ENCODE measurements at places on chromosomes 6 and 20. TPM values are rescaled to one million over a fixed set of nuclear protein-coding genes. Genes with fewer than 3 reads are reported as not detected.

- H3K4me1 ChIP-seq: no peaks in the 10 kb centered on the region
- H3K4me3 ChIP-seq: no peak overlapping the region
- no peak for DNase-seq
- H3K27me3 ChIP-seq: no peaks in the 10 kb centered on the region
- 0 out of 2 replicates have a peak, but pooled peaks cover 1% of the 10 kb centered on the region for H3K36me3 ChIP-seq
These were observed 39.9 kb downstream of the AFDN start for GRCh38 chr6:167866642-167867041.

- no peak overlapping the region for H3K27ac ChIP-seq
- H3K27me3 ChIP-seq: no peaks in the 10 kb centered on the region
- H3K36me3 ChIP-seq: no peaks in the 10 kb centered on the region
These were observed 239.0 kb upstream of the KCNQ5 start for GRCh38 chr6:72382602-72383529.

DNA sequence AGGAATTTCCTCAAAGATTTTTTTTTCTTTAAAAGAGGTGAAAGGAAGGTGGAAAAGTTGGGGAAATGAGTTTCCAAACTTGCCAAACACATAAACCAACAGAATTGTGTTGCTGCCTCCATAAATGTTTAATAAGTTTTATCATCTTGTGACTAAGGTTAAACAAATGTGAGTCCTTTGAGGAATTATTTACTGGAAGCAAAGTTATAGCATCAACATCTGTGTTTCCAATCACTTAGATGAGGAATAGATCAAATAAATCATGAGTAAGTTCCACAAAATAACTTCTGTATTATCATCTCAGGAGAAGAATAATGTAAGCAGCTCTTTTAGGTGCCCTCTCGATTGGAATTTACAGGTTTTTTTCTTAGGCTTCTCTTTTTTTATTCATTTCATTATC is 20.5 kb downstream of the TSHZ2 start:
- H3K27ac ChIP-seq: no peak overlapping the region
- no peak overlapping the region for H3K4me3 ChIP-seq
- no peaks in the 10 kb centered on the region for H3K4me1 ChIP-seq

GRCh38 chr6:41596807-41597206 is 41.5 kb upstream of the MDFI start:
- H3K27me3 ChIP-seq: no peaks in the 10 kb centered on the region
- no peak for DNase-seq
- no peaks in the 10 kb centered on the region for H3K4me1 ChIP-seq
- no peak overlapping the region for H3K27ac ChIP-seq

GRCh38 chr20:46709055-46709458 is 392 bp upstream of the SLC2A10 start:
- H3K27me3 ChIP-seq: no peaks in the 10 kb centered on the region
- peak overlapping the region; percentile 89 for H3K27ac ChIP-seq
- peaks cover 19% of the 10 kb centered on the region for H3K4me1 ChIP-seq
- peaks cover 4% of the 10 kb centered on the region for H3K36me3 ChIP-seq
- DNase-seq: no peak

DNA sequence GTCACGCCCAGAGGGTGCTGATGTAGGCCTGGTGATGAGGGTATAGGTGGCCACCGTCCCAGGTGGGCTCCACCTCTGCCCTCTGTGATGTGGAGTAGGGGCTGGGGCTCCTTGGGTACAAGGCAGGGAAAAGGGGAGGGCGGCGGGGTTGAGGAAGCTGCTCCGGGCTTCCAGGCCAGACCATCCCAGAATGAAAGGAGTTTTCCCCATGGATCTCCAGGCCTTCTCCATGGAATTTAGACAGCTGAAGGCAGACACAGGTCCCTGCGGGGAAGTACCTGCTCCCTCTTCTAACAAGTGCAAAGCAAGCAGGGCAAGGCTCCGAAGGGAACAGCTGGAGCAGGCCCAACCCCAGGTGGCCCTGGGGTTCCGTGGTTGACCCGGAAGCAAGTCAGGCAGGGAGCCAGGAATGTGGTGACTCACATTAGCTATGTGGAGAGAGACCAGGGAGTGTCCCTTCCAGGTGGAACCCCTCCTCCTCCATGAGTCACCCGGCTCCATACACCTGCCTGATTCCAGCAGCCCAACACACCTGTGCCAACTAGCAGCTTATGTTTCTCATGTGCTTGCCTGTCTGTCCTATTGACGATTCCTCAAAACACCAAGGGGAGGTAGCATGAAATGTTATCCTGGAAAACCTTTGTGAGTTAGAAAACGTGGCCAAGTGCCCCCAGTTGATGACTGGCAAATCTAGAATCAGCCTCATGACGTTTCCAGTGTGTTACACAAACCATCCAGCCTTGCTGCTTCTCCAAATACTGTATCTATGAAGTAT is 59.7 kb upstream of the SNX9 start:
- DNase-seq: peak; percentile 65
- no peaks in the 10 kb centered on the region for H3K27me3 ChIP-seq
- no peak overlapping the region for H3K4me3 ChIP-seq
- no peaks in the 10 kb centered on the region for H3K36me3 ChIP-seq
- peaks cover 32% of the 10 kb centered on the region for H3K4me1 ChIP-seq
- H3K27ac ChIP-seq: peak overlapping the region; percentile 74

- H3K4me3 ChIP-seq: no peak overlapping the region
- peaks cover 2% of the 10 kb centered on the region for H3K4me1 ChIP-seq
- peak; percentile 59 for DNase-seq
- no peak overlapping the region for H3K27ac ChIP-seq
- no peaks in the 10 kb centered on the region for H3K36me3 ChIP-seq
These were observed 404.4 kb downstream of the GJA1 start for GRCh38 chr6:121839896-121840295.

- H3K27ac ChIP-seq: no peak overlapping the region
- no peaks in the 10 kb centered on the region for H3K27me3 ChIP-seq
- H3K36me3 ChIP-seq: no peaks in the 10 kb centered on the region
- no peak for DNase-seq
- H3K4me1 ChIP-seq: no peaks in the 10 kb centered on the region
These were observed 860.5 kb downstream of the TBC1D32 start for GRCh38 chr6:120473804-120474203.

DNA sequence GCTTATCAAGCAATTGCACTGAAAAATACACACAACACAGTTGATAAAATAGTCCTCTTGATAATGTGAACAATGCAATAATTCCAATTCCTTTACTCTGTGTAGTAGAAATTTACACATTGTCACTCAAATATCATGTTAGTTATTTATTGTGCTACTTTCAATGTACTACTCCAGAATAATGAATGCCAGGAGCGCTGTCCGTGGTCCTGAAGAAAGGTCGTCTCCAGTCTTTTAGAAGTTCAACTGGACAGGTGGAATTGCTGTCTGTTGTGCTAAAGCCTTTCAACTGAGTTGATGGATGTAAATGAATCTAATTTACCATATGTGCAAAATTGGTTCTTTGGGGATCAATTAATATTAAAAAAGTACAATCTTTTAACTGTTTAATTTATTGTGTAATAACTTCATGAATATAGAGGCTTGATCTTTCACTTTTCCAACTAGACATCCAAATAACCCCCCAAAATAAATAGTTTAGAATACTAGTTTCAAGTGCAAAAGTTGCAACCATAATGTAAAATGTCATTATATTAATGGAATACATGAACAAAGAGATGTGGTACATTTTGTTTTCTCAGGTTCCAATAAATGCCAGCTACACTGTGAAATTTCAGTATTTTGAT is 3.2 kb downstream of the GRIK2 start:
- H3K4me3 ChIP-seq: no peak overlapping the region
- no peaks in the 10 kb centered on the region for H3K36me3 ChIP-seq
- peak; percentile 64 for DNase-seq
- no peaks in the 10 kb centered on the region for H3K27me3 ChIP-seq

GRCh38 chr6:6368040-6368683 is 47.7 kb upstream of the F13A1 start:
- no peak overlapping the region for H3K27ac ChIP-seq
- no peaks in the 10 kb centered on the region for H3K36me3 ChIP-seq

DNA sequence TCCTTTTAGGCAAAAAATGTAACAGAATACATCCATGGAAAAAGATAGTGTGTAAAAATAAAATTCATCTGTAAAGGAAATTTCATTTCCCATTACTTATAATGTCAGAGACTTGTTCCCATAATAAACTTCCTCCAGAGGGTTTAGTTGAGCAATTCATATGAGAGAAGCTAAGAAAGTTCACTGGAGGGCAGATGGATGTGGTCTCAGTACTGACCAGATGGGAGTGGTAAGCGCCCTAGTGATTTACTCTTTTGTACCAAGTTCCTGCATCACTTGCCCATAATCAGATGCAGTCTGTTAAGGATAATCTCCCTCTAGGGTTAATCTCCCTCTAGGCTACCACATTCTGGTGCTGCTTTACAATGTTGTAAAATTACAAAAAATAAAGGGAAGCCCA is 61.7 kb downstream of the ESF1 start:
- no peak overlapping the region for H3K27ac ChIP-seq
- peaks cover 9% of the 10 kb centered on the region for H3K36me3 ChIP-seq
- H3K4me3 ChIP-seq: no peak overlapping the region
- no peaks in the 10 kb centered on the region for H3K27me3 ChIP-seq
- H3K4me1 ChIP-seq: no peaks in the 10 kb centered on the region
- DNase-seq: no peak

GRCh38 chr6:158064725-158065251 is 83.1 kb downstream of the SYNJ2 start:
- no peak overlapping the region for H3K27ac ChIP-seq
- H3K36me3 ChIP-seq: peaks cover 58% of the 10 kb centered on the region
- H3K4me1 ChIP-seq: peaks cover 31% of the 10 kb centered on the region
- no peaks in the 10 kb centered on the region for H3K27me3 ChIP-seq

GRCh38 chr6:167572841-167573271 is 248.0 kb downstream of the TTLL2 start:
- DNase-seq: no peak
- no peaks in the 10 kb centered on the region for H3K4me1 ChIP-seq
- H3K27me3 ChIP-seq: no peaks in the 10 kb centered on the region
- H3K27ac ChIP-seq: no peak overlapping the region
- no peak overlapping the region for H3K4me3 ChIP-seq
- H3K36me3 ChIP-seq: no peaks in the 10 kb centered on the region

DNA sequence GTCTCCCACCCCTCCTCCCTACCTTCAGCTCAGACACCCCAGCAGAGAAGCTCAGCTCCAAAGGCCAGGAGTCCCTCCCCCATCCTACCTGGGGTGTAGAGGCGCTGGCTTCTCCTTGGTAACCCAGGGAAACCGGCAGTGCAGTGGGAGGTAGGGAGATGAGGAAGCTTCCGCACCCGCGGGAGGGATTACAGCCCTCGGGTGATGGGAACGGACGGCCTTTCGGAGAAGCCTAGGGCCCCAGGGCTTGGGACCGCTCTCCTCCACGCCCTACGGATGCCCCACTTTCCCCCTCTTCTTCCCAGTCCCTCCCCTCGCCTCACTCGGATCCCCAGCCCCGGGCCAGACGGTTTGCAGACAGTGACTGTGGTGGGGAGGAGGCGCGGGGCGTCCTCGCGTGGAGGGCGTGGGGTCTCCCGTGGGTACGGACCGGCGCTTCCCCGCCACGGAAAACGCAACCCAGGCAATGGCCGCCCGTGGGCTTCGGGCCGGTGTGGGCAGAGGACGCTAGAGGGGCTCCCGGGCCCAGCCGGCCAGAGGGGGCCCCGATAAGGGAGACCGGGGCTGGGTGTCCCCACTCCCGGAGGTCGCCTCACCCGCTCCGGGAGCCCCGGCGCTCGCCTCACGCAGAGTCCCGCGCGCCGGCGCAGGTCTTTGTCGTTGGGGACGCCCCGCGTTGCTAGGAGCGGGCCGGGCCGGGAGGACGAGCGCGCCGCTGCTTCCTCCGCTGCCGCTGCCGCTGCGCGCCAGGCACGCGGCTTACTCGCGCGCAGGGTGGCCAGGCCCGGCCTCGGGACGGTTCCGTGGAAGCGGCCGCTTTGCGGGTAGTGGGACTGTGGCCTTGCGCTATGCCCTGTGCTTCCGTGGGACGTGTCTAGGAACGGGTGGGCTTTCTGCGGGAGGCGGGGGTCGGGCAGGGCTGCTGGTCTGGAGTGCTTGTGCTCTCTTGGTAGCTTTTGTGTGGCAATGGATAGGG is 15.8 kb downstream of the AARS2 start:
- H3K4me3 ChIP-seq: peak overlapping the region; percentile 65
- H3K36me3 ChIP-seq: peaks cover 18% of the 10 kb centered on the region
- peak overlapping the region; percentile 39 for H3K27ac ChIP-seq
- no peaks in the 10 kb centered on the region for H3K4me1 ChIP-seq
- DNase-seq: peak; percentile 29

GRCh38 chr6:33206864-33207551 is 1.3 kb upstream of the RING1 start:
- no peaks in the 10 kb centered on the region for H3K27me3 ChIP-seq
- H3K27ac ChIP-seq: peak overlapping the region; percentile 94
- H3K4me1 ChIP-seq: peaks cover 30% of the 10 kb centered on the region
- peak; percentile 72 for DNase-seq
- H3K4me3 ChIP-seq: peak overlapping the region; percentile 90

- peaks cover 10% of the 10 kb centered on the region for H3K27me3 ChIP-seq
- H3K4me1 ChIP-seq: no peaks in the 10 kb centered on the region
- H3K36me3 ChIP-seq: no peaks in the 10 kb centered on the region
- no peak overlapping the region for H3K27ac ChIP-seq
These were observed 10.9 kb upstream of the MAS1 start for GRCh38 chr6:159879856-159880255.

- no peak overlapping the region for H3K4me3 ChIP-seq
- DNase-seq: no peak
- no peaks in the 10 kb centered on the region for H3K36me3 ChIP-seq
- no peak overlapping the region for H3K27ac ChIP-seq
These were observed 39.7 kb downstream of the PIM1 start for GRCh38 chr6:37209461-37210205.

GRCh38 chr20:9918348-9918747 is 79.5 kb upstream of the PAK5 start:
- H3K4me3 ChIP-seq: no peak overlapping the region
- no peak for DNase-seq
- no peaks in the 10 kb centered on the region for H3K4me1 ChIP-seq
- H3K27ac ChIP-seq: no peak overlapping the region
- H3K27me3 ChIP-seq: peaks cover 3% of the 10 kb centered on the region

DNA sequence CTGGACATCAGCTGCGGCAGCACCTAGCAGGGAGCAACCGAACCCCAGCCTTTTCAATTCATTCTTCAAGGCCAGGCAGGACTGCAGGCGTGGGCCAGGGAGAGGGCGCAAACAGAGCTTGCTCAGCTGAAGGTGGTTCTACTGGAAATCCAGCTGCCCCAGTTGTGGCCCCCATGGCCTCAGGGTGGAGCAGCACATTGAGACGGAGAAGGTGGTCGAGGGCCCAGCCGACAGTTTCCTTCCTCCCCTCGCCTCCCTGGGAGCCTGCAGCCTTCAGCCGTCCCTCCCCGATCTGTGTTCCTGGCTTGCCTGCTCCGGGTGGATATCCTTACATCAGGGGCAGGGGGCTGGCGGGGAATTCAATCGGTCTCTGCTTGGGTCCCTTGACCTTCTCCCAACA is 217.8 kb downstream of the ANKRD60 start:
- H3K4me3 ChIP-seq: no peak overlapping the region
- H3K4me1 ChIP-seq: no peaks in the 10 kb centered on the region
- H3K36me3 ChIP-seq: no peaks in the 10 kb centered on the region
- no peaks in the 10 kb centered on the region for H3K27me3 ChIP-seq

Gene ZBTB2
- polyA plus RNA-seq: 17.7 TPM

Gene IYD
- polyA plus RNA-seq: not detected

Gene TRIM15
- polyA plus RNA-seq: not detected

Gene SRPK1
- polyA plus RNA-seq: 22.5 TPM

Gene EPB41L1
- 33.7 TPM for polyA plus RNA-seq

Gene PLG
- polyA plus RNA-seq: not detected

Gene WFDC5
- not detected for polyA plus RNA-seq

Gene UST
- polyA plus RNA-seq: 6.6 TPM

Gene FAM110A
- polyA plus RNA-seq: 4.7 TPM

Gene GID8
- 21.5 TPM for polyA plus RNA-seq

Gene TSPO2
- not detected for polyA plus RNA-seq

Gene DNAH8
- not detected for polyA plus RNA-seq

Gene PSORS1C1
- polyA plus RNA-seq: 2.1 TPM

Gene IL17F
- not detected for polyA plus RNA-seq

Gene NKAIN2
- polyA plus RNA-seq: not detected

Gene PRSS16
- polyA plus RNA-seq: 0.39 TPM

All from IMR-90 (cell line).